Islet precursor cell (in vitro differentiated cells): ENCODE measurements at places on chromosomes 3 and 15.

- no peak for DNase-seq
Measured at GRCh38 chr15:73620078-73620477, 13.1 kb downstream of the NPTN start.

DNA sequence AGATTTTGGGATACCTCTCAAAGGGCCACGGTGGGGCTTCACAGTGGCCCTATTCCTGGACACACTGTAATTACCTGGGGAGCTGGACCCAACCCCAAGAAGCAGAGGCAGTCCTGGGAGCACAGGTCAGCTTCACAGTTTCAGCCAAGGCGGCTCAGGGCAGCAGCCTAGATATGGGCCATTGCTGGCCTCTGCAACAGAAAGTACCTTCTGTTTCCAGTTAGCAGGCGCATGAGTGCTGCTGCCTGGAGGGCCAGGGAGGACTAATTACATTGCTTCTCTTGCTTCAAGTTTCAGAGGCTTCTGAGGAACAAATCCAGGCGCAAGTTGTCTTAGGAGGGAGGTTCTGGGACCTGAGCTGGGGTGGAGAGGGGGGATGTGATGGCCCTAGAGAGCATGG lies 13.5 kb upstream of the DUSP7 start:
- no peak for DNase-seq

DNA sequence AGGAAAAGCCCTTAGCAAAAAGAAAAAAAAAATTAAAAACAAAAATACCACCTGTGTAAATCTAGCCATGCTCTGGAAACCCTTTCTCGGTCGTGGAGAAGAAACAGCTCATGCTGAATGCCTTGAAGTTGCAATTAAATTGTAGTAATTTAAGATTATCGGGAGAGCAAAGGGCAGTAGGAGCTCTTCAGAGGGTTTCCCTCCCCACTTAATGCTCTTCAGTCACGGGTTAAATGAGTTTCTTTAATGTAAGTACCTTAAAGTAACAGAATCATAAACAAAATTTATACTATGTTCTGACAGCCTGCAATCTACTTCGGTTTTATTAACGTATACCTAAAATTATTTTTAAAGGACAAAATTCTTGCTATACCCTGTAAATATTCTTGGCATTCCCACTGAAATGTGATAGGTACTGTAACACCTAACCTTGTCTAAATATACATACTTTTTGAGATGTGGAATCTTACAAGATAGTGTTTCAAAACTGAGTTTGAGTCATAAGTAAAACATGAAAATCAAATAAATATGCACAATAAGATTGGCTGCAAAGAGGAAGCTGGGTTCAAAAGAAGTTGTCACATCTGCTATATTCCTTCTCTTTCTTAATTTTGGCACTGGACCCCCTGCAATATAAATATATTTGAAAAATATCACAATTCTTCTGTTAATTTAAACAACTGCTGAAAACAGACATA lies 5.3 kb downstream of the FOXP1 start:
- no peak for DNase-seq

DNA sequence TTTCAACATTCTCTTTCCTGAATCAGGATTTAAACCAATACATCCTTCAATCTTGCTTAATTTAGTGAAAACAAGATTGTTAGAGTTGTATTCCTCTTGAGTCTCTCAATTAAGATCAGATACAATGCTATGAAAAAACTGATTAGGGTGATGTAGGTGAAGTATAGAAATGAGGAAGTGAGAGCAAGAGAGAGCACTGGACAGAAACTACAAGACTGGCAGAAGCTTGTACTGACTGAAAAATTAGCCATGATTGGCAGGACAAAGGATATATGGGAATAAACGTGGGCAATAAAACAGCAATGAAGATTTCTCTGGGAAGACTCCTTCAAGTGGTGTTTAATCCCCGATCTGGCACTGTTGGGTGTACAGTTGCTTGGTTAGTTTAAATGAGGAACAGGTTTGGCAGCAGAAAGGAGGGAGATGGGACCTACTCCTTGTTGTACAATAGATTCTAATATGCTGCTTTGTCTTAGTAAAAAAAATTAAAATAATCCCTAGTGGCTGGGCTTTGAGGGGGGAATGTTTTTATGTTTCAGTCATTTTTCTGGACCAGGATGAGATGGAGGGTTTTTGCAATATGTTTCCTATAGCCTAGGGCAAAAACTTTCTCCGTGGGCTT lies 252.7 kb downstream of the SLC9A9 start:
- no peak for DNase-seq

- no peak for DNase-seq
Measured at GRCh38 chr15:64464276-64465005, 4.1 kb downstream of the ZNF609 start.

DNA sequence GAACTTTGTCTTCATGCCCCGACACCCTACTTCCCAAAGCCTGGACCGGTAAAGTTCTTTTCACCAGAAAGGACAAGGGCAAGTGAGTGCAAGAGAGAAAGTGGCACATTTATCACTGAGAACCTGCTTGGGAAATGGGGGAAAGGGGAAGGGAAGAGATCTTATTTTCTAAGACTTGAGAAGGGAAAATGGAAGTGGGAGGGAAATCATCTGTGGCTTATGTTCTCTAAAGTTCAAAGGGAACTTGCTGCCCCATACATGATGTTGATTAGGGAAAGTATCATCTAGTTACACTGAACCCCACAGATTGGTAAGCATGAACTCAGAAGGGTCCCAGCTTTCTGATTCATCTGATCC lies 199.5 kb upstream of the LPP start:
- no peak for DNase-seq
